ENCODE measurements at places on chromosomes 3 and 15. TPM values are rescaled to one million over a fixed set of nuclear protein-coding genes. Genes with fewer than 3 reads are reported as not detected.
A peak's percentile ranks its signal among the peaks of the same experiment; 100 is the strongest.

The ZBTB47 gene
- total RNA-seq = 47.4 TPM

The CACNA2D2 gene
- total RNA-seq = 11.6 TPM

The DZIP1L gene
- total RNA-seq = 10.8 TPM

The DUOXA2 gene
- total RNA-seq = not detected

The SKOR1 gene
- total RNA-seq = 1.6 TPM

The UCN2 gene
- total RNA-seq = 0.77 TPM

The SRGAP3 gene
- 59.6 TPM for total RNA-seq

The TNFSF10 gene
- 13.0 TPM for total RNA-seq

The ATP13A5 gene
- 0.89 TPM for total RNA-seq

The CNTN4 gene
- 37.9 TPM for total RNA-seq

The SLC9C1 gene
- 0.50 TPM for total RNA-seq

GRCh38 chr3:82475306-82475705 is 713.9 kb upstream of the GBE1 start:
- DNase-seq = no peak

GRCh38 chr3:65587650-65588439 is 450.9 kb downstream of the MAGI1 start:
- no peak for DNase-seq

DNA sequence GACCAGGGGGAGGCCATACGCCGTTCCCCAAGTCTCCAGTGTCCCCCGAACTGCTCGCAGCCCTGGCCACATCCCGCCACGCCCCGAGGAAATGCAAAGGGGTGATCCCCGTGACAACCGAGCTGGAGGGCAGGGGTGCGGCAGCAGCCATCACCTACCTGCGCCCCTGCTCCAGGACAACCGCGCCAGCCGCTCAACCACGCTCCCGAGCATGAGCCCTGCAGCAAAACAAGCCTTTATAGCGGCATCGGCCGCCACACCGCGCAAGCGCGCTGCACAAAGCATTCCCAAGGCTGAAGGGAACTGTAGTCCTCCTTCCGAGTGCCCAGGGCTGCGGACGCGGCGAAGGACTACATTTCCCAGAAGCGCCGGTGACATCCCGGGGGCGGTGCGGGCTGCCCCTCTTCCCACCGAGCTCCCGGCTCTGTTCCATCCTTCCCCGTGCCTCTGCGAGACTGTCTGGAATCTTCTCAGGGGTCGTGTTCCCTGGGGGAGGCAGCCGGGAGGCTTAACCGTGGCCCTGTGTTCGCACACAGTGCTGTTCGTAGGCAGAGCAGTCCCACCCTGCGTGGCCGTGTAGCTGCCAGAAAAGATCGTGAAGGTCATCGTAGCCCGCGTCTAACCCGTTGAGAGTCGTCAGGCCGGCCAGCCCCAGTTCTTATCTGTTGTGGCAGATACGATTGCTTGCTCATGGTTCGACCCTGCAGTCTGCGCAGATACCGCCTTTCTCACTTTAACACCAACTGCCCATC is at the start of gene ABCC5:
Gene ABCC5, minus strand, starts transcription at position 213 of the 752 bp plus-strand sequence. CDS start 3,492 bp downstream, outside the sequence.
- DNase-seq = peak; percentile 84

DNA sequence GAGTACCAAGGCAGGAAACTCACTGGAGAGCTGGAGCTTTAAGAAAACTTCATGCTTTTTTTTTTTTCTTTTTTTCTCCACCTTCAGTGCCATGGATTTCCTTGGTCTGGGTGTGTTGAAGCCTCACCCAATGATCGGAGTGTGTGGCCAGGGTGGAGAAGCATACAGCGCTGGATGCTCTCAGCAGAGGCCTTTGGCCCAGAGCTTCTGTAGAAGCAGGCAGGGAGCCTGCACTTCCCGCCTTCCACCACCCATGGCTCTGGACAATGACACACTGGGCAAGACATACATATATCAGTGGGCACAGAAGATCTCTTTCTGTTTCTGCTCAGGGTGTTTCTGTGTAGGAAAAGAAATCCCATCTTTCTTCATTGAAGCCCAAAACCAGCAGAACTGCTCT is 55.8 kb upstream of the ACAD9 start:
- no peak for DNase-seq

DNA sequence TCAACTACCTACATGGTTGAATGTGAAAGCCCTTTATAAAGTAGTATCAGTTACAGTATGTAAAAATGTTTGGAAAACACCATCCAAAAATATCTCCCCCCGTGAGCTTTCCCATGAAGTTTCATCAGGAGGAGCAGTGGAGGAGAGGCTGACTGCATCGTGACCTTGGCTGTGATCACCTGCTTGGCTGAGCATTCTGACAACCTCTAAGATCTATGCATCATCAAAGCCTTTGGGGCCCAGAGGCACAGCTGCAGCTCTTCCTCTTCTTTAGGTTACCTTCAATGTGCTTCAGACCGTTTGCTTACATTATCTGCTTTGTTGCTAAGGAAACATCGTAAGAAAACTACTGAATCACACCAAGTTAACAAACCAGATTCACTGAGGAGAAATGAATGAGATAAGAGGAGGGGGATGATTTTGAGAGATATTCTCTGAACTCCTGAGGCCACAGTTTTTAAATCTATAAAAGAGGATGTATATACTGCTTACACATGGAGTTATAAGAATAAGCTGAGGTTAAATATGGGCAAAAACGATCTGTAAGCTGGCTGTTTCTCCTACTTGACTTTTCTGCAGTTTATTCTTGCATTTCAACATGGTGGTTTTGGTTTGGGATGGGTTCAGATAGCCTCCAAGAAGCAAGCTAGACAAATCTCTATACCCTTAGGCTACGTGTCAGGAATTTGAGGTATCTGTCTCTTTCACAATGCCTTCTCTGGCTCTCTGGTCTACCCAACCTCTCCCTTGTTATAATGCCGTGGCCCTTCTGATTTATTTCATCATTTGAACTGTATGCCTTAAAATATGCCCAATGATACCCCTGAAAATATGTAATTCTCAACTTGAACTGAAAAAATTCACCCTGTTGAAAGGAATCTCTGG is 4.0 kb downstream of the GCSAM start:
- DNase-seq = no peak

DNA sequence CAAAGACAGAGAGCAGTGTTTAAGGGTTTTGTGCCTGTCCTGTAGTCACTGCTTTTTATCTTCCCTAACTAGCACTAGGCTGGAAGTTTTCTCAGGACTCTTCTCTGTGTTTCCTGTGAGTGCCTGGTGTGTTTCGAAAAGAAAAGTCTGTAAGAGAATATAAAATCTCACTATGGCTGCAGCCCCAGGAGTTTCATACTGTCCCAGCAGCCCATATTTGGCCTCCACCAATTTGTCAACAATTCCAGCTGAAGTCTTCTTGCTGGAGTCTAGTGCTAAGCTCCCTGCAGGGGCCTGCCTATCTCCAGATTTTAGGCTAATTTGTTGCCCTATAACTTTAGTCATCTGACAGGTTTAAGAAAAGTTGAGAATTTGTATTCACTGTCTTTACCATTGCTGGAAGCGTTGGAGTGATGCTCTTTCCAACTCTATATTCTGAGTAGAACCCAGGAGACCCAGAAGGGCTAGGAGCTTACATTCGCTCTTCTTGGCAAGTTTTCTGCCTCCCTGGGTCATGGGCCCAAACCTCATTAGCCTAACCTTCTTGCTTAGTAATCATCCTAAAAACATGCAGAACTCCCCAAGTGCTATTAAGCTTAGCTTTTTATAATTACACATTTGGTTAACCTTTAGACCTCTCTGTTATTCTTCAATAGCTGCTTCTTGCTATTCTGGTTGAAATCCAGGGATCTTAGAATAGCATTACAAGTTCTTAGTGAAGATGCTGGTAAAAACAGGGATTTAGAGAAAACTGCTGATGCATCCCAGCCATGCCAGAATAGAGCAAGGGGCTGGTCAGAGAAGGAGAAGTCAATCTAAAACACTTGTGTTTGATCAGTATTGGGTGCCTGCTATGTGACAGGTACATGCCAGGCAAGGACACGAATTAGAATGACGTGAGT is 283.1 kb downstream of the NEK10 start:
- DNase-seq = peak; percentile 16

DNA sequence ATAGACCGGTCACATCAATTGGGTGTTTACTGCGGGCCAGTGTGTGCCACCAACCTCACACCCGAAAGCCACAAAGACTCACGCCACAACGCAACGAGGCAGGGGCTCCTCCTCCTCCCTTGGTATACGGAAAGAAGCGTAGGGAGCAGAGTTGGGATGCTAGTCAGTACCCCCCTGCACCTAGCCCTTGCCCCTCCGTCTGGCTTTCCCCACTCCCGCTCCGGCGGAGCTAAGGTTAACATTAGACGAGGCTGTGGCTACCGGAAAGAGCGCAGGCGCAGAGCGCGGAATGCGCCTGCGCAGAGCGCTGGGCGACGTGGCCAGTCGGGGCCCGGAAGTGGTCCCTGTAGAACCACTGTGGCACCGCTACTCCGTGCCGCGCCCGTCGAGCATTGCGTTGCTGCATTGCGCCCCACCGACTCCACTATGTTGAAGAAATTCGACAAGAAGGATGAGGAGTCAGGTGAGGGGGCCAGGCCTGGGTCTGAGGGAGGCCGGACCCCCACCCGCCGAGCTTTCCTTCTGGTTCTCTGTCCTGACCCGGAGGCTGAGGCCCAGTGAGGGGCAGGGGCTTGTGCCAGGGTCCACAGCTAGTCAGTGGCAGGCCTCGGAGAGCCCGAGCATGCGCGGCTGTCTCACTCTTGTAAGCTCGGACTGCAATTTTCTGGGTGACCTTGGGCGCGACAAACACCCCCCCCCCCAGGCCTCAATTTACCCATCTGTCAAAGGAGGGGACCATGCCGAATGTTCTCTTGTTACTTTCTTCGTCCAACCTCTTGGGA is at the start of gene COPG1:
Gene COPG1, plus strand, starts transcription at position 323 of the 782 bp plus-strand sequence. Its CDS starts 104 bp downstream, at position 427.
- peak; percentile 95 for DNase-seq

- DNase-seq = no peak
Measured at GRCh38 chr3:117606866-117607265, 897.3 kb downstream of the TUSC7 start.

- DNase-seq = no peak
Measured at GRCh38 chr3:5001135-5001534, 21.9 kb downstream of the BHLHE40 start.

- no peak for DNase-seq
Measured at GRCh38 chr3:123523023-123523412, 61.8 kb downstream of the HACD2 start.

- DNase-seq = no peak
Measured at GRCh38 chr3:63662500-63662899, 10.0 kb downstream of the SNTN start.

- DNase-seq = no peak
Measured at GRCh38 chr15:101066501-101067408, 147.6 kb downstream of the LRRK1 start.

- DNase-seq = no peak
Measured at GRCh38 chr15:96047255-96047931, 283.1 kb upstream of the NR2F2 start.

GRCh38 chr3:63974451-63974850 is 48.8 kb downstream of the PSMD6 start:
- no peak for DNase-seq

- peak; percentile 81 for DNase-seq
Measured at GRCh38 chr3:125051715-125052581, 3.8 kb downstream of the HEG1 start.

GRCh38 chr15:98842192-98842972 is 165.2 kb downstream of the PGPEP1L start:
- DNase-seq = no peak

DNA sequence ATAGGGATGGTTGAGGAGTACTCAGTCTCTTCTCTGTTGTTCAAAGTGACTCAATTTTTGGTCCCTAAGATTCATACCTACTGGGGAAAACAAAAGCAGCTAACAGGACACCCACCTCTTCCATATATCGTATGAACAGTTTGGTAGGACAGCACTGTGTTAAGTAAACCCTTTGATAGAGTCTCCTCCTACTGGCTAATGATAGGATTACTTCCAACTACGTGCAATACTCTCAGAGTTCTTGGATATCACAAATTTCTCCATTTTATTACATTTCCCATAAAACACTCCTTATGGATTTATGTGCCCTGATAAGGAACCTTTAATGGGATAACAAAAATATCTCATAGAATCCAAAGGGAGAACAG is 200.2 kb upstream of the GOLGA6L4 start:
- DNase-seq = peak; percentile 1

GRCh38 chr3:41274944-41275668 is 75.8 kb downstream of the CTNNB1 start:
- DNase-seq = no peak

- DNase-seq = no peak
Measured at GRCh38 chr3:45639044-45639392, 44.5 kb downstream of the LIMD1 start.

DNA sequence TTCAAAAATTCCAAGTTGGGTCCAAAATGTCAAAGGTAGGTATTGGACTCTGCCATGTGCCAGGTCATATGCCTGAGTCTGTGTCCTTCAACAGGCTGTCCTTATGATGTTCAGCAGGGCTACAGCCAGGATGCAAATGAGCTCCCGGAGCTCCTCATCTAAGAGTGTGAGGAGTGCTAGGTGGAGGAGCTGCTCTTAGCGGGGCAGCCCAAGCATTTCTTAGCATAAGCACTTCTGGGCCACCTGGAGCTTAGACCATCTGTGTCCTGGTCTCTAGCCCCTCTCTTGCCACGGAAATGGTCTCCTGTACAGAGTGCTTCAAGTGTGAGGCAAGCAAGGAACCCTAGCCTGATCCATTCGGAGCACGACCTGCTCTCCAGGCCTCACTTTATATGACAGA is 64.6 kb upstream of the PRR23C start:
- no peak for DNase-seq

All from spinal cord (tissue), 10 donors.